T-helper 2 cell treated with Interferon-gamma antibody and Interleukin-4, amounts not matched to agents 100 ng/mL and 5 ng/mL, for 36 hours (primary cell): ENCODE measurements at places on chromosomes 6 and 20. TPM values are rescaled to one million over a fixed set of nuclear protein-coding genes. Genes with fewer than 3 reads are reported as not detected.

Gene TP53TG5
- 0.09 and 0.11 TPM in 2 replicates for total RNA-seq

Gene F13A1
- not detected in 2 replicates for total RNA-seq

Gene CLIC5
- total RNA-seq = 2.6 and 3.6 TPM in 2 replicates

Gene KCNK15
- not detected in 2 replicates for total RNA-seq

Gene STMN3
- 25.9 and 27.3 TPM in 2 replicates for total RNA-seq

Gene COL12A1
- total RNA-seq = not detected in 2 replicates

Gene HCK
- total RNA-seq = not detected in 2 replicates

Gene PRICKLE4
- total RNA-seq = not detected in 2 replicates

Gene CFAP206
- 0.07 TPM in 1 of 2 replicates, not detected in the other for total RNA-seq

Gene MLN
- not detected in 2 replicates for total RNA-seq

Gene STK35
- 17.8 and 18.9 TPM in 2 replicates for total RNA-seq

Gene TLDC2
- not detected in 2 replicates for total RNA-seq

Gene XKR7
- 0.05 TPM in 2 replicates for total RNA-seq

Gene RSPH9
- total RNA-seq = 0.11 TPM in 1 of 2 replicates, not detected in the other

Gene OLIG3
- total RNA-seq = not detected in 2 replicates
